ENCODE measurements at places on chromosomes 2 and 18. TPM values are rescaled to one million over a fixed set of nuclear protein-coding genes. Genes with fewer than 3 reads are reported as not detected.
A peak's percentile ranks its signal among the peaks of the same experiment; 100 is the strongest.

The IL1R1 gene
- total RNA-seq: 59.8 TPM

The CASP10 gene
- total RNA-seq: not detected

The SH3RF3 gene
- 84.4 TPM for total RNA-seq

The ERMN gene
- not detected for total RNA-seq

The MAP3K19 gene
- total RNA-seq: not detected

- peaks cover 19% of the 10 kb centered on the region for H3K27me3 ChIP-seq
- H3K27ac ChIP-seq: no peak overlapping the region
- peak; percentile 19 for DNase-seq
These were observed 23.5 kb upstream of the GNAL start for GRCh38 chr18:11665587-11665986.

DNA sequence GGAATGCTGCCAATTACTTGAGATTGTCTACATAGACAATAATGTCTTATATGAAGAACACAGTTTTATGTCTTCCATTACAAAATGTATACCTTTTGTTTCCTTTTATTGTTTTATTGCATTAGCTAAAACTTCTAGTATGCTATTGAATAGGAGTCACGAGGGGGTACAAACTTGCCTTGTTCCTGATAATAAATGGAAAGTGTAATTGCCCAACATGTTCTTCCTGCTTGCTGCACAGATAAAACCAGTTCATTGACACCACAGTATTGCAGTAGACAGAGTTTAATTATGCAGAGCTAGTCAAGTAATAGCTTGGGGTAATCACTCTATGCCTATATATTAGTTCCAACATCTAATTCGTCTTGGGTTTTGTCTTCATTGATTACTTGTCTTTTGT is 1276.2 kb upstream of the NRXN1 start:
- no peaks in the 10 kb centered on the region for H3K36me3 ChIP-seq
- no peaks in the 10 kb centered on the region for H3K4me1 ChIP-seq
- no peak overlapping the region for H3K4me3 ChIP-seq
- no peaks in the 10 kb centered on the region for H3K27me3 ChIP-seq

DNA sequence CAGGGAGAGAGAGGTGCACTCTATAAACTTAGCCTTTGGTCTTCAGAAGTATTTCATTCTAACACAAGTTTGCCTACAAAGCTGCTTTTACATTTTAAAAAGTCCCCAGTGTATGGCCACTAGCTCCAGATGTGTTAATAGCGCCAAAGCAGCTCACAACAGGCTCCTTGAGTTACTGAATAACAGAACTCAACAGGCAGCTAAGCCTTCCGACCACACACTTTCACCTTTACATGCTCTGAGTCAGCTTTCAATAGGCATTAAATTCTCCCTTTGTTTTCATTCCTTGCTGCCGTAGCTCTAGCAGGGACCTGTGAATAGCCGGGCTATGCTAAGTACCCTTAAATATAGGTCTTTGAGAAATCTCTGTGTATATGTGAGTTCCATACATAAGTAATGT is 262.8 kb upstream of the PARD3B start:
- no peak for DNase-seq
- peaks cover 3% of the 10 kb centered on the region for H3K4me1 ChIP-seq
- H3K4me3 ChIP-seq: no peak overlapping the region
- H3K36me3 ChIP-seq: no peaks in the 10 kb centered on the region

DNA sequence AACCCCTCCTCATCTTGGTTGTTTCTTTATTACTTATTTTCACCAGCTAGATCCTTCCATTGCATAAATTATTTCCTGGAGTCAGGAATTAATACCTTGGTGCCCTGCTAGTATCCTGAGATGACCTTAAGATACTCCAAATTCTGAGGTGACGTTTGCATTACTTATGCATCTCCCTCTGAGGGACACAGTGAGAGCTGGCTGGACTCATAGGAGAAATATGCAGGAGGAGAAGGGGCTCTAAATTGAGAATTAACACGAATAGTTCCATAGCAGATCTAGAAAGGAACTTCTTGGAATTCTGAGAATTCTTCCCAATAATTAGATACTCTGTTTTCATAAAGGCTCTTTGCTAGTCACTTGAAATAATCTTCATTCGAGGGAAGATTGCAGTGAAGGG is 310.6 kb upstream of the ZEB2 start:
- no peak for DNase-seq
- peaks cover 1% of the 10 kb centered on the region for H3K36me3 ChIP-seq
- peaks cover 21% of the 10 kb centered on the region for H3K4me1 ChIP-seq
- no peaks in the 10 kb centered on the region for H3K27me3 ChIP-seq
- H3K4me3 ChIP-seq: no peak overlapping the region

DNA sequence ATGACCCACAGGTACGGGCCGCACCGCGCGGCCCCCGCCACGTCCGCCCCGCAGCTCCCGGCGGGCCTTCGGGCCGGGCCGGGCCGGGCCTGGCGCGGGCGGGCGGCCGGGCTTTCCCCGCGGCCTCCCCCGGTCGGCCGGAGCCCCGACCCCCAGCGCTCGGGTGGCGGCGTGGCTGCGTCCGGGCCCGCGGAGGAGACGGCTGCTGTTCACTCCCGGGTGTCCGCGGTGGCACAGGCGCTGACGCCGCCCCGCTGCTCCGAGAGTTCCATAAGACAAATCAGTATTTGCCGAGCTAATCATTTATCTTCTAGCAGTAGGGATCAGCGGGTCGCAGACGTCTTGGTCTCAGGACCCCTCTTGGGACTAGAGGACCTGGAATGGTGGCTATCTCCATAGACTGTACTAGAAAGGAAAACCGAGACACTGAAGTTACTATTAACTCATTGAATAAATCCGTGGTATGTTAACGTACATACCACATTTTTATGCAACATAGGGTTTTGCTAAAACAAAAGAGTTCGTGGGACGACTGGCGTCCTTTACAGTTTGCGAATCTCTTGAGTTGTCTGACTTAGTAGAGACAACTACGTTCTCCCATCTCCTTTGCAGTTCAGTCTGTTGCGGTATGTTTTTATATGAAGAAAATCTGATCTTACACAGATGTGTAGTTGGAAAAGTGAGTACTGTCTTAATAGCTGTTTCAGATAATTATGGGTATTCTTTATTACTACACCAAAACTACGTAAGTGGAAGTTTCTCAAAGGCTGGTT is 500 bp downstream of the LIMS1 start:
- peak; percentile 85 for DNase-seq
- no peaks in the 10 kb centered on the region for H3K27me3 ChIP-seq
- peaks cover 44% of the 10 kb centered on the region for H3K4me1 ChIP-seq
- peak overlapping the region; percentile 92 for H3K27ac ChIP-seq
- peak overlapping the region; percentile 94 for H3K4me3 ChIP-seq

GRCh38 chr2:34307636-34308035 is 708.5 kb upstream of the FAM98A start:
- no peak overlapping the region for H3K27ac ChIP-seq
- peaks cover 2% of the 10 kb centered on the region for H3K27me3 ChIP-seq
- no peaks in the 10 kb centered on the region for H3K36me3 ChIP-seq
- peaks cover 2% of the 10 kb centered on the region for H3K4me1 ChIP-seq

- peaks cover 7% of the 10 kb centered on the region for H3K27me3 ChIP-seq
- no peaks in the 10 kb centered on the region for H3K4me1 ChIP-seq
- H3K27ac ChIP-seq: no peak overlapping the region
- H3K4me3 ChIP-seq: no peak overlapping the region
These were observed 10.7 kb downstream of the COL4A4 start for GRCh38 chr2:227153307-227153706.

GRCh38 chr2:201440182-201440581 is 11.1 kb downstream of the TRAK2 start:
- peaks cover 8% of the 10 kb centered on the region for H3K4me1 ChIP-seq
- H3K4me3 ChIP-seq: no peak overlapping the region
- DNase-seq: no peak
- no peaks in the 10 kb centered on the region for H3K27me3 ChIP-seq

GRCh38 chr18:11660691-11661090 is 28.4 kb upstream of the GNAL start:
- no peaks in the 10 kb centered on the region for H3K36me3 ChIP-seq
- no peak overlapping the region for H3K4me3 ChIP-seq
- DNase-seq: no peak
- H3K4me1 ChIP-seq: peaks cover under 1% of the 10 kb centered on the region
- no peak overlapping the region for H3K27ac ChIP-seq

DNA sequence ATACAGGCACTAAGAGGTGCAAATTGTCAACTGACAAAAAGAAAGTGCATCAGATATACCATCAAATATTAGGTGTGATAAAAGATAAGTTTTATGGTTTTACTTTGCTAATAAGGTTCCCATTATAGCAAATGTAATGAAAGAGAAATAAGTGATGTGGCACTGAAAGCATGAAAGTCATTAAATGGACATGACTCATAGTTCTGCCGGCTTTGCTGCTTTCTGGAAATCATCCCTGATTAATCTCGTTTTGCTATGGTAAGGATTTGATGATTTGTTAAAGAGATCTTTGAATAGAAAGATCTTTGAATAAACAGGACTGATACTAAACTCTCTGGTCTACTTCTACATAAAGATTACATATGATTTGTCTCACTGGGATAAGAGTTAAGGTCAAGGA is 72.7 kb downstream of the CLIP4 start:
- no peak overlapping the region for H3K4me3 ChIP-seq
- H3K27ac ChIP-seq: no peak overlapping the region
- no peaks in the 10 kb centered on the region for H3K27me3 ChIP-seq

GRCh38 chr2:12057436-12058166 is 311.2 kb downstream of the LPIN1 start:
- no peak for DNase-seq
- peak overlapping the region; percentile 49 for H3K27ac ChIP-seq
- no peaks in the 10 kb centered on the region for H3K27me3 ChIP-seq
